ENCODE measurements at places on chromosomes 1 and 21.

DNA sequence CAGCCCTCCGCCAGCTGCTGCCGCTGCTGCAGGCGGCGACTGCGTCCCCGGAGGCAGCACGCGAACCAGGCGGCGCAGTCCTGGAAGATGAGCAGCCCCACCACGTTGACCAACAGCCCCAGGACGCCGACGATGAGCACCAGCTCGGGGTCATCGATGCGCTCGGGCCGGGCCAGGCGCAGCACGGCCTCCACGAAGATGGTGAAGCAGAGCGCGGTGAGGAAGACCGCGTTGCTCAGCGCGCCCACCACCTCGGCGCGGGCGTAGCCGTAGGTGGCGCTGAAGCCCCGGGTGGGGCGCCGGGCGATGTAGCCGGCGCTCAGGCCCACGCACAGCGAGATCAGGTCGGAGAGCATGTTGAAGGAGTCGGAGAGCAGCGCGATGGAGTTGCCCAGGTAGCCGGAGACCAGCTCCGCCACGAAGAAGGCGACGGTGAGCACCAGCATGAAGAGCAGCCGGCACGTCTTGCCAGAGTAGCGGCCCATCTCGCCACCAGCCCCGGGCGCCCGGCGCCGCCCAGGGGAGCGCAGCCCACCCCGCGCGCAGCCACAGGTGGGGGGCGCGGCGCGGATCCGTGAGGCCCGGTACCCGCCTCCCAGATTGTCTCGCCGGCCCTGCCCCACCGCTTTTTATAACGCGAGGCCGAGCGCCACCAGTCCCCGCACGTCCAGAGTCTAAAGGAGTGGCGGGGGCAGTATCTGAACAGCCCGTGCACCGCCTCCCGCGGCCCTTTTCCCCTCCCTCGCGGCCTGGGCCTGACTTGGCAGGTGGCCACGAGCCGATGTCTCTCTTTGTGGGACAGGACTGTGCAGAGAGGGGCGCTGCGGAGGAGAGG, at the start of gene SLC30A10:
Gene SLC30A10, minus strand, starts transcription at position 602 of the 835 bp plus-strand sequence. Its CDS starts 117 bp downstream, at position 485.
- no peak for DNase-seq
- no peak within 1 kb of the TSS for H3K27ac ChIP-seq
- peak within 1 kb of the TSS; percentile 58 for H3K4me3 ChIP-seq

- no peak overlapping the region for H3K4me3 ChIP-seq
- H3K27me3 ChIP-seq, result no peaks in the 10 kb centered on the region
- DNase-seq, result no peak
- H3K4me1 ChIP-seq, result no peaks in the 10 kb centered on the region
- H3K27ac ChIP-seq, result no peak overlapping the region
Observed at GRCh38 chr21:14830307-14830706, 234.5 kb downstream of the NRIP1 start.

DNA sequence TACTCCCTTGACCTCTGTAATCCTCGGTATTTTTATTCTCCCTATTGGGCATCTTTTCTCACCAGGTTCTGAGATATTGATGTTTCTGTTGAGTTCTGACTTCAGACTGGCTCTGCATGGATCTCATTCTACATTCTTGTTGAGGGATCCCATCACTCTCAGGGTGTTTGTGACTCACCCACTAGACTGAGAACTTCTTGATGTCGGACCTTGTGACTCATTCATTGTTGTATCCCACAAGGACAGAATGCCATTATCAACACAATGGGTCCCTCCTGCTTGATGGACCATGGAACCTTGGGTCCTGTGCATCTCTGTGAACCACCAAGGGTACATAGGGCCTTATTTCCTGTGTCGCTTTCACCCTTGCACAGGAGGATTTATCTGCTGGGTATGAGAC, 174.1 kb downstream of the PBX1 start:
- no peak overlapping the region for H3K27ac ChIP-seq
- no peak overlapping the region for H3K4me3 ChIP-seq
- DNase-seq, result no peak

DNA sequence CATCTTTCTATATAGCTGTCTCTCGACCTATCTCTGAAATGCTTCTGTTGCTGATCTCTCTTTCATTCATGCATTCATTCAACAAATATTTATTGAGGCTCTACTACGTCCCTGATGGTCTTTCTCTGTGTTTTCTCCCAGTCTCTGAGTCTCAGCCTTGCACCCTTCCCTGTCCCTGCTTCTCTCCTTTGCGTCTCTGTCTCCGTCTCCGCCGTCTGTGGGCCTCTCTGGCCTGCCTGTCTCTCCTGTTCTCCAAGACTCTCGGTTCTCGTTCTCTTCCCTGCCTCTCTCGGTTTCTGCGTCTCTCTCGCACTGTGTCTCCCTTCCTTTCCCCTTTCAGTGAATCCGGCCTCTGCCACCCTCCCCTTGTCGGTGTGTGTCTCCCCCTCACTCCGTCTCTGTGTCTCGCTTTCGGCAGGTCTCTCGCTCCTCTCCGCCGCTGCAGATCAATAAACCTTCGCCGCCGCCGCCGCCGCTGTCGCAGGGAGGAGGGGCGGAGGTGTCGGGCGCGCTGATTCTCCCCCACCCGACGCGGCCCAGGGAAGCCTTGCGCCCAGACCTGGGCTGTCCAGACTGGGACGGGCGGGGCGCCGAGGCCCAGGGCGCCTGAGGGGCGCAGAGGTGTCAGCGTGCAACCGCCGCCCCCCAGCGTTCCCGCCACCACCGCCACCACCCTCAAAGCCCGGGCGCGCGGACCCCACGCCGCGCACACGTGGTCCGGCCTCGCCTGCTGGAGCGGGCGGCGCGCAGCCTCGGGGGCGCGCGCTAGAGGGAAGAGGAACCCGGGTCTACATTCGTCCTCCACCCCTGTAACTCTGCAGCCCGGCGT, 3.0 kb downstream of the EFNA3 start:
- DNase-seq, result no peak
- H3K4me3 ChIP-seq, result peak overlapping the region; percentile 71
- H3K4me1 ChIP-seq, result peaks cover 59% of the 10 kb centered on the region
- H3K27me3 ChIP-seq, result peaks cover 48% of the 10 kb centered on the region
- peaks cover 14% of the 10 kb centered on the region for H3K36me3 ChIP-seq

GRCh38 chr1:203380420-203381150, 29.7 kb upstream of the FMOD start:
- DNase-seq, result no peak
- H3K36me3 ChIP-seq, result no peaks in the 10 kb centered on the region
- no peaks in the 10 kb centered on the region for H3K4me1 ChIP-seq
- peaks cover 40% of the 10 kb centered on the region for H3K27me3 ChIP-seq

DNA sequence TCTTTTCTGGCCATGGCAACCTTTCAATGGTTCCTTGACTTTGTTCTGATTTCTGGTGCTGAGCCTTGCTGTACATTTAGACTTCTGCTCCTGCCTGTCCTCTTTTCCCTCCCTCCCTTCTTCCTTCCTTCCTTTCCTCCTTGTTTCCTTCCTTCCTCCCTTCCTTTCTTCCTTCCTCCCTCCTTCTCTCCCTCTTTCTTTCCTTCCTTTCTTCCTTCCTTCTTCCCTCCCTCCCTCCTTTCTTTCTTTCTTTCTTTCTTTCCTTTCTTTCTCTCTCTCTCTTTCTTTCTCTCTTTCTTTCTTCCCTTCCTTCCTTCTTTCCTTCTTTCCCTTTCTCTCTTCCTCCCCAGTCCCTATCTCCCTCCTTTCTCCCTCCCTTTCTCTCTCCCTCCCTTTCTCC, 10.4 kb upstream of the IGSF21 start:
- peaks cover 45% of the 10 kb centered on the region for H3K27me3 ChIP-seq
- no peaks in the 10 kb centered on the region for H3K36me3 ChIP-seq
- H3K4me3 ChIP-seq, result no peak overlapping the region
- no peak overlapping the region for H3K27ac ChIP-seq
- DNase-seq, result no peak

- H3K4me1 ChIP-seq, result peaks cover 14% of the 10 kb centered on the region
- no peak for DNase-seq
- H3K27me3 ChIP-seq, result no peaks in the 10 kb centered on the region
- H3K27ac ChIP-seq, result no peak overlapping the region
Observed at GRCh38 chr1:32005522-32005921, 8.1 kb upstream of the KHDRBS1 start.

GRCh38 chr1:109718495-109718894, 6.4 kb downstream of the GSTM5 start:
- no peaks in the 10 kb centered on the region for H3K4me1 ChIP-seq
- H3K36me3 ChIP-seq, result no peaks in the 10 kb centered on the region
- no peak overlapping the region for H3K27ac ChIP-seq
- DNase-seq, result no peak
- H3K27me3 ChIP-seq, result peaks cover 19% of the 10 kb centered on the region

- no peak overlapping the region for H3K4me3 ChIP-seq
- H3K27ac ChIP-seq, result no peak overlapping the region
- peaks cover 60% of the 10 kb centered on the region for H3K27me3 ChIP-seq
- no peaks in the 10 kb centered on the region for H3K4me1 ChIP-seq
- no peak for DNase-seq
Observed at GRCh38 chr1:244191581-244191980, 140.5 kb downstream of the ZBTB18 start.

DNA sequence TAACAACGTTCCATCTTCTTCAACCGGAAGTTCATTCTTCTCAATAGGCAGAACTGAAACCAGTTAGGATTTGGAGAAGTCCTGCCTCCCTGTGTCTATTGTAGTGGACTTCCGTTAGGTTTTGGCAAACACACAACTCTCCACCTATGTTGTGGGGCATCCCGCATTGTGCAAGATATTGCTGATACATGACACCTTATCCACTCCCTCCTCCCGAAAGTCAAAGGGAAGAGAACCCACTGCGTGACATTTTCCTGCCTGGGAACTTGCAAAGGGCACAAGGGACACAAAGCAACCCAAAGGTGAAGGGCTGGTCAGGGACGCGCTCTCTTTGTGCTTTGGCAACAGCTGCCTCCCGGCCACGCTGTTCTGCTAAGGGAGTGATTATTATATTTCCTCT, 164.8 kb downstream of the TPR start:
- no peaks in the 10 kb centered on the region for H3K36me3 ChIP-seq
- no peaks in the 10 kb centered on the region for H3K4me1 ChIP-seq
- DNase-seq, result no peak
- H3K27ac ChIP-seq, result no peak overlapping the region
- H3K4me3 ChIP-seq, result no peak overlapping the region

DNA sequence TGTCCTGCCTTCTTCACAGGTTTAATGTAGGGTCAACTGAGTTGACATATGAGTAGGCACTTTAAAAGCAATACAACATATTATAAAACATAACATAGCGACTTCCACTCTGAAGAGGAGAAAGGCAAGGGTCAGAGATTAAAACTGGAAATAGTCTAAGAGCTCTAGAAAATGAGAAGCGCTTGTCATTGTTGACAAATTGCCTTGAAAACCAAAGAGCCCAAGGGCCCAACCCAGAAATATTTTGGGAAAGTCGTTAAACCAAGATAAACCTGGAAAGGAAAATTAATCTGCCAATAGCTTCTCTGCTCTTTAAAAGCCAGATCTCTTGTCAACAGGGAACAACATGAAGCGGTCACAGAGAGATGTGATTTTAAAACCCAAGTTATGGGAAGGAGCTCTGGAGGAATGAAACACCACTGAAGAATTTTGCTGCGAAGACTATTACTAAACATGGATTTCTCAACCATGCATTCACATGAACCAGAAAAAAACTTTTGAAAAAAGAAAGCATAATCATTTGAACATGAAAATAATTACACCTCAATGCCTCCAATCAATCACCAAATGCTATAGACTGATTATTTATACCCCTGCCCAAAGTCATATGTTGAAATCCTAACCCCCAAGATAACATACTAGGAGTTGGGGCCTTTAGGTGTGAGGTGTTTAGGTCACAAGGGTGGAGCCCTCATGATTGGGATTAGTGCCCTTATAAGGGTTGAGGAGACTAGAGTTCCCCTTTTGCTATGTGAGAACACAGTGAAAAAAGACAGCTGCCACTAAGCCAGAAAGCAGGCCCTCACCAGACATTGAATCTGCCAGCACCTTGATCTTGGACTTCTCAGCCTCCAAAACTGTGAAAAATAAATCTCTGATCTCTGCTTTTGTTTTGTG, 33.0 kb upstream of the MTF1 start:
- peaks cover 13% of the 10 kb centered on the region for H3K36me3 ChIP-seq
- H3K27me3 ChIP-seq, result no peaks in the 10 kb centered on the region
- peak overlapping the region; percentile 20 for H3K27ac ChIP-seq
- no peak overlapping the region for H3K4me3 ChIP-seq
- no peak for DNase-seq
- H3K4me1 ChIP-seq, result no peaks in the 10 kb centered on the region

- H3K27me3 ChIP-seq, result no peaks in the 10 kb centered on the region
- peaks cover 79% of the 10 kb centered on the region for H3K4me1 ChIP-seq
- H3K27ac ChIP-seq, result peak overlapping the region; percentile 95
Observed at GRCh38 chr1:25065795-25066238, 135.7 kb upstream of the RUNX3 start.

- no peaks in the 10 kb centered on the region for H3K4me1 ChIP-seq
- H3K4me3 ChIP-seq, result no peak overlapping the region
- H3K27me3 ChIP-seq, result peaks cover 23% of the 10 kb centered on the region
- H3K27ac ChIP-seq, result no peak overlapping the region
- DNase-seq, result no peak
- no peaks in the 10 kb centered on the region for H3K36me3 ChIP-seq
Observed at GRCh38 chr21:31941694-31942093, 68.9 kb downstream of the HUNK start.

DNA sequence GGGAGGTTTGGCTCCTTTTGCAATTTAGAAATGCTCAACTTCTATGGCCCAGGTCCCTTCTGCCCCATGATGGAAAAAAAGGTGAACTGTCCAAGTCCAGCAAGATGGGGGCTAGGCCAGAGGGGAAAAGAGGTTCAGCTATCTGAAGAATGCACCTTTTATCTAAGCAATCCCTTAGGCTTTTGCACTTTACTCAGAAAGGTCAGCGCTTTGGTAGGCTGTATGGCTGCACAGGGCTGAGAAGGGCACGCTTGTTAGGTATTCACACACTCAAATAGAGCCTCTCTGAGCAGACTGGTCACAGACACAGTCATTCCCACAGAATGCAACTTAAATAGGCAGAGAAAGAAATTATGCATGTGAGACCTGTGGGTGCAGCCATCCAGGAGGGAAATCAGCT, 31.0 kb downstream of the KANK4 start:
- H3K27me3 ChIP-seq, result peaks cover 74% of the 10 kb centered on the region
- no peak for DNase-seq
- H3K4me3 ChIP-seq, result no peak overlapping the region
- H3K36me3 ChIP-seq, result no peaks in the 10 kb centered on the region

GRCh38 chr21:38818325-38818723, 12.6 kb downstream of the ETS2 start:
- peaks cover 62% of the 10 kb centered on the region for H3K36me3 ChIP-seq
- H3K4me3 ChIP-seq, result no peak overlapping the region
- DNase-seq, result no peak
- no peak overlapping the region for H3K27ac ChIP-seq
- H3K4me1 ChIP-seq, result peaks cover 8% of the 10 kb centered on the region

DNA sequence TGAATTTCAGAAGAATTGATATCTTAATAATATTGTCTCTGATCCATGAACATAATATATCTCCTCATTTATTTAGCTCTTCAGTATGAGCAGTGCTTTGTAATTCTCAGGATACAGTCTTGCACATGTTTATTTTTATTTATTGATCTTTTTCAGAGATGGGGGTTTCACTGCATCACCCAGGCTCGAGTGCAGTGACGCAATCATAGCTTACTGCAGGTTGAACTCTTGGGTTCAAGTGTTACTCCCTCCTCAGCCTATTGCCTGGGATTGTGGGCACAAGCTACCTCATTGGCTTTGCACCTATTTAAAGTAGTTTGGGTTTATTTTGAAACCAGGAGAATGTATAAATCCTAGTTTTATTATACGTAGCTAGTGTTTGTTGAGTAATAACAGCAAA, 4.7 kb downstream of the RPS6KC1 start:
- no peak overlapping the region for H3K4me3 ChIP-seq
- no peak for DNase-seq
- peaks cover 33% of the 10 kb centered on the region for H3K4me1 ChIP-seq
- peaks cover 11% of the 10 kb centered on the region for H3K36me3 ChIP-seq

GRCh38 chr1:59433440-59433813, 136.5 kb downstream of the FGGY start:
- H3K4me3 ChIP-seq, result no peak overlapping the region
- no peak overlapping the region for H3K27ac ChIP-seq
- H3K27me3 ChIP-seq, result no peaks in the 10 kb centered on the region
- no peaks in the 10 kb centered on the region for H3K36me3 ChIP-seq
- no peak for DNase-seq

Data from central memory CD8-positive, alpha-beta T cell (primary cell).